Stimulated activated CD4-positive, alpha-beta T cell treated with anti-CD3 and anti-CD28 coated beads, Interleukin-1b, Interleukin-23, amount 100 ng/mL, for 1 hour (primary cell): ENCODE measurements at places on chromosomes 13 and 19.

GRCh38 chr13:44389060-44389666 is 15.5 kb downstream of the SERP2 start:
- no peak for DNase-seq

GRCh38 chr13:110258876-110259631 is 47.9 kb downstream of the COL4A1 start:
- DNase-seq, result no peak

DNA sequence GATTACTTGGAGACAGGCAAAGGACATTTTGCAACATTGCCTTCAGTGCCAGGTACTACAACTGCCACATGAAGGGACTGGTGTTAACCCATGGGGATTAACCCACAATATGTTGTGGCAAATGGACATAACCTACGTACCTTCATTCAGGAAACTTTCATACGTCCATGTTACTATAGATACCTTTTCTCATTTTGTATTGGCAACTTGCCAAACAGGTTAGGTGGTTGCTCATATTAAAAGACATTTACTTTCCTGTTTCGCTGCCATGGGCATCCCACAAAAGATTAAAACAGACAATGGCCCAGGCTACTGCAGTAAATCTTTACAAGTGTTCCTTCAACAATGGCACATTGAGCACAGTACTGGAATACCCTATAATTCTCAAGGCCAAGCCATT is 925.3 kb downstream of the SLITRK6 start:
- DNase-seq, result no peak

GRCh38 chr19:4575267-4576015 is 16.0 kb upstream of the SEMA6B start:
- DNase-seq, result no peak

DNA sequence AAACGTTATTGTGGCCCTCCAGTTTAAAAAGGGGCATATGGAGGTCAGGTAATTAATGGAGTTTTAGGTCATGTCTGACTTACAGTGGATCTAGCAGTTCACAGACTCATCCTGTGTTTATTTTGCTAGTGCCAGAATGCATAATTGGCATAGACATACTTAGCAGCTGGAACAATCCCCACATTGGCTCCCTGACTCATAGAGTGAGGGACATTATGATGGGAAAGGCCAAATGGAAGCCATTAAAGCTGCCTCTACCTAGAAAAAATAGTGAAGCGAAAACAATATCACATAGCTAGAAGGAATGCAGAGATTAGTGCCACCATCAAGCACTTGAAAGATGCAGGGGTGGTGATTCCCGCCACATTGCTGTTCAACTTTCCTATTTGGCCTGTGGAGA is 610.7 kb downstream of the SLITRK5 start:
- DNase-seq, result no peak

DNA sequence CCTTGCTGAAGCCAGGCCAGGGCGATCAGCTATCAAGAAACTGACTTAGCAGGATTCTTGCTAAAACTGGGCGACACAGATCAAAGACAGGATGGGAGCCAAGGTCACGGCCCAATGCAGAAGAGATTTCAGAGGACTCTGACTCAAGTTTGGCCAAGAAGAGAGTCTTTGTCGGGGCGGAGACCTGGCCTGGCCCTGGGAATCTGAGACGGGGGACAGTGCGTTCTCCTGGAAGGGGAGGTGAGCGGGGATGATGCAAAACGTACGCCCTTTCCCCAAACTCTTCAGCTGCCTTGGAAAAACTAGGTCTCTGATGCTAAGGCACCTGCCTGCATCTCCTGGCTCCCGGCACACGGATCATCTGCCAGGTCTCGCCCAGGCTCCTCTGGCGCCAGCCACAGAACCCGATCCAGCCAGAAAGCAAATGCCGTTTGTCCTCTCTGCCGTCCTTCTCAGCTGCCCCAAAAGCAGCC is 9.8 kb downstream of the MVB12A start:
- no peak for DNase-seq
